Right cardiac atrium (tissue), 5 donors: ENCODE measurements at places on chromosomes 11 and 22. TPM values are rescaled to one million over a fixed set of nuclear protein-coding genes. Genes with fewer than 3 reads are reported as not detected.

The LMNTD2 gene
- polyA plus RNA-seq = 0.50 TPM

The TMEM179B gene
- polyA plus RNA-seq = 29.7 TPM

The TSKU gene
- 14.1 TPM for polyA plus RNA-seq

The ADORA2A gene
- 6.6 TPM for polyA plus RNA-seq

The BRMS1 gene
- polyA plus RNA-seq = 26.0 TPM

The GUCY1A2 gene
- polyA plus RNA-seq = 0.43 TPM

The IGSF22 gene
- polyA plus RNA-seq = 0.66 TPM

The GPHA2 gene
- not detected for polyA plus RNA-seq

The P2RX3 gene
- polyA plus RNA-seq = 0.20 TPM

The C11orf86 gene
- polyA plus RNA-seq = not detected

The DNAJB7 gene
- not detected for polyA plus RNA-seq

The RNF26 gene
- polyA plus RNA-seq = 9.7 TPM

The MPEG1 gene
- 1.9 TPM for polyA plus RNA-seq

The PRR33 gene
- 0.81 TPM for polyA plus RNA-seq

The SCN3B gene
- 0.41 TPM for polyA plus RNA-seq

The FGF4 gene
- polyA plus RNA-seq = not detected

The MPPED1 gene
- polyA plus RNA-seq = 0.05 TPM

The THY1 gene
- polyA plus RNA-seq = 4.3 TPM

The TMEM86A gene
- polyA plus RNA-seq = 3.6 TPM

The CACNA1I gene
- polyA plus RNA-seq = 0.07 TPM

The NCR3LG1 gene
- 0.75 TPM for polyA plus RNA-seq

The SPTBN2 gene
- 0.38 TPM for polyA plus RNA-seq

The CEND1 gene
- 0.59 TPM for polyA plus RNA-seq

The CD3G gene
- 0.02 TPM for polyA plus RNA-seq

The FXYD6 gene
- polyA plus RNA-seq = 54.1 TPM

The RFPL1 gene
- polyA plus RNA-seq = not detected

The CLCF1 gene
- 3.7 TPM for polyA plus RNA-seq

The VWA5A gene
- polyA plus RNA-seq = 3.1 TPM

The NAV2 gene
- 4.4 TPM for polyA plus RNA-seq

The OR51B5 gene
- polyA plus RNA-seq = 0.14 TPM

The OSM gene
- polyA plus RNA-seq = 0.81 TPM

The PPP6R3 gene
- 22.1 TPM for polyA plus RNA-seq

The DBX1 gene
- polyA plus RNA-seq = not detected

The OR52I2 gene
- not detected for polyA plus RNA-seq

The CHEK1 gene
- polyA plus RNA-seq = 0.32 TPM

The OR10A2 gene
- not detected for polyA plus RNA-seq

The LPXN gene
- polyA plus RNA-seq = 3.0 TPM

The C1QTNF4 gene
- polyA plus RNA-seq = 0.68 TPM

The NXPE1 gene
- not detected for polyA plus RNA-seq

The CCDC15 gene
- polyA plus RNA-seq = 0.09 TPM

The KRTAP5-10 gene
- polyA plus RNA-seq = not detected

The SCT gene
- not detected for polyA plus RNA-seq

The TRPM5 gene
- polyA plus RNA-seq = 0.02 TPM

The TSPAN18 gene
- 120 TPM for polyA plus RNA-seq

The SLC6A5 gene
- not detected for polyA plus RNA-seq

The KDM4D gene
- polyA plus RNA-seq = 0.79 TPM

The CCDC88B gene
- polyA plus RNA-seq = 25.1 TPM

The OR51B2 gene
- polyA plus RNA-seq = not detected

The EHF gene
- polyA plus RNA-seq = 0.14 TPM
